NCI-H2081 (cell line): ENCODE measurements at places on chromosomes 4 and X.

- DNase-seq, result no peak
Observed at GRCh38 chrX:39931529-39932282, 166.1 kb downstream of the BCOR start.

GRCh38 chr4:16031546-16032395, 52.1 kb downstream of the PROM1 start:
- no peak for DNase-seq

- no peak for DNase-seq
Observed at GRCh38 chrX:146454363-146454762, 355.2 kb upstream of the CXorf51B start.

DNA sequence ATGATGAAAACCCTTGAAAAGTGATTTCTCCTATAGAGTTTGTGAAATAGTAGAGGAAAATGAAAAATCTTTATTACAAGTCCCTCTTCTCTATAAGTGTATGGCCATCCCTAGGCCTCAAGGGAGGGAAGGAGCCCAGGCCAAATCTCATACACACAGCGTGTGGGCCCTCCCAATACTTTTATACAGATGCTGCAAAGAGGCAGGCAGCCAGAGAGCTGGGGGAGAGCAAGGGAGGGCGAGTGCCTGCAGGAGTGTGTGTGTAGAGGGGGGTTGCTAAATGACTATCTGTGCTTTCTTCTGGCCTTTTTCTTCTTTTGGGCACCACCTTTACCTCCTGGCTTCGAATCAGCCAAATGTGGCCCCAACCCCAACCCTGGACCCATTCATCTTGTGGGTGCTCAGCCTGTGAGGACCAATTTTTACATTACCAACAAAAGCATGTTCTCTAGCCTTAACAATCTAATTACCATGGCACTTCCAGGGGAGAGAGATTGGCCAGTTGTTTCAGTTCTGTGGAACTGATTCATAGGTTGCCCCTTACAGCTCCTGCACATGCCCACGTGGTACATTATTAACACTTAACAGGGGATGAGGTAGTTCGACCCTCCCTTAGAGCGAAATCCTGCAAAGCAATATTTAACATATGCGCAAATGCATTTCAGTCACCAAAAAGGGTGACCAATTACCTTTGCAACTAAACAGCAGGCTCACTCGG, 2.0 kb downstream of the GPC3 start:
- no peak for DNase-seq

GRCh38 chr4:18057821-18058533, 36.4 kb upstream of the LCORL start:
- DNase-seq, result no peak
